ENCODE measurements at places on chromosomes 5 and 9.

DNA sequence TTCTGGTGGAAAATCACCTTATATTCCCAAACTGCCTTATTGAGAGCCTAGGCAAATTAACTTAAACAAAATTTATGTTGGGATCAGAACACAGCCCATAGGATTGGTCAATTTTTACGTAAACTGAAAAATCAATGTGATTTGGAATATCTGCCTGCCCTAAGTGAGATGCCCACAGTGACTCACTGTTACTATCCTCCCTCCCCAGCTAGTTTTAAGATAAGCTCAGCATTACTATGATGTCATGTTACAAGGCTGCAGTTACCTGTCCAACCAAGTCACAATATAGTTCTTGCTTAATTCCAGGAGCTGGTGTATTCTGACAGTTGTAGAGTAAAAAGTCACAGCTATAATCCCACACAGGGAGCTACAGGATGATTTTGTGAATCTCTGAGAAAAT, 23.1 kb downstream of the SKP1 start:
- DNase-seq: no peak

GRCh38 chr5:175658299-175659145, 651 bp downstream of the HRH2 start:
- DNase-seq: no peak

DNA sequence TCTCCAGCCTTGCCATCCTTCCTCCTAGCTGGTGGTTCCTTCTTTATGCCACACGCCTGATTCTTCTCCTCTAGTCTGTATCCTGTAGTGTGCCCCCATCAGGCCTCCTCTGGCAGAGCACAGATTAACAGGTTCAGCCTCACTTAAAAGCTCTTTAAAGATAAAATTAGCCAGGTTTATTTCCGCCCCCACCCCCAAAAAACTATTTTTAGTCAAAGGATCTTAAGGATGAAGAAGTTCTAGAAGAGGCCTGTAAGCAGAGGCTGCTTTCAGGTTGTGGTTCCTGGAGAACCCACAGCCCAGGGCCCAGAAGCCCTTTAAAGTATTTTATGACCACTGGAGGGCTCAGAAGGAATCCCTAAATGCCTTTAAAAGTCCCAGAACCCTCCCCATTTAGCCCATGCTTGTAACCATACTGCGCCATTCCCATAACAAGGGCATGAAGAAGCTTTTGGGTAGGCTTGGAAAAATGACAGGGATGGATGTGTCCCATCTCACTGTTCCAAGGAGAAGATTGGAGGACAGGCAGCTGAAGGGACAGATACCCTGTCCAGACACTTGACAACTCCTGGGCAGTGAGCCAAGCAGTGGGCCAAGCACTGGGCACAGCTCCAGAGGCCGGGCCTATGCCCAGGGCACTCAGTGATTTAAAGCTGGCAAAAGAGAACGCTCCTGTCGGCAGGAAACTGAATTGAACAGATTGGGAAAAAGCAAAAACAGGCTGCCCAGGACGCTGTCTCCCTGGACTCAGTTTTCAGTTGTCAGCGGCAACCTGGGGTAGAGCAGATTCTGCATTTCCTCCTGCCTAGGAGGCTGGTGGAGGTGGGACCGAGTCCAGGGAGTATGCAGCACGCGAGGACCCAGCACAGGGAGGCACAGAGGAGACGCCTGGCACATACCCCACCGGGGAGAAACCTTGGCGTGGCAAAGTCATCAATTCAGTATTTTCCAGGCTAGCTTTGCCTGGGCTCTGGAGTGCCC, 106.3 kb upstream of the SSBP2 start:
- no peak for DNase-seq

- DNase-seq: no peak
Measured at GRCh38 chr9:18626046-18626698, 152.2 kb downstream of the ADAMTSL1 start.

- no peak for DNase-seq
Measured at GRCh38 chr5:38697013-38697412, 140.6 kb upstream of the LIFR start.

- no peak for DNase-seq
Measured at GRCh38 chr5:174221436-174221835, 175.9 kb downstream of the NSG2 start.

Data from GM12891 (cell line).